Stimulated activated naive CD4-positive, alpha-beta T cell (primary cell): ENCODE measurements at places on chromosomes 1 and 21.

DNA sequence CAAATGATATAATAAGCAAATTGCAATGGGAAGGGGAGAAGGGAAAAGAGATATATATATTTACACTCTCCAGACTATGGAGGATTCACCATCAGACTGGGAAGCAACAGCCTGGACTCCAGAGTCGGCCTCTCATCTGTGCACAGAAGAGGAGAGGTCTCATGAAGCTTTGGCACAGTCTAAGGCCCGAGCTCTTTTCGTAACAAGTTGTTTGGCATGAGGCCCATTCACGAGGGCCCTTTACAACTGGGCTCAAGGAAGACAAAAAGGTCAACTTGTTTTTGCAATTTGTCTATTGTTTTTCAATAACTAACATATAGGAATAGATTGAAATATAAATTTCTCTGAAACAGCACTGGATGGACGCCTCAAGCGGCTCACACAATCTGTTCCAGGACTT, 66.7 kb upstream of the AJAP1 start:
- DNase-seq = no peak

- DNase-seq = no peak
Measured at GRCh38 chr1:204112876-204113730, 38.7 kb downstream of the ETNK2 start.

DNA sequence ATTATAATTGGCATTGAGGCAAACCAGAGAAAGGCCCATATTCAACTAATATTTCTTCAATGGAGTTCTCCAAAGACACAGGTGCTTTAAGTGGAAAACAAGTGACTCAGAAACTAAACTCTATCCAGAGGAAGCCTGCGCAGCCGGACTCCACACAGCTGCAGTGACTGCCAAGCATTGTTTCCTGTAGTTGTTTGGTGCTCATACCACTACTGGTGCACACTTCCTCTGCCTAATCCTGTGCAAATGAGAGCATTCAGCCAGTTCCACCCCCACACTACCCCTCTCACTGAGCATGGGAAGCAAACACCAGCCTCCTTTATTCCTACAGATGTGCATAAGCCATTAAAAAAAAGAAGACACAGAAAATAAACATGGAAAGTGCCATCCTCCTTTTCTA, 102.9 kb downstream of the VAV3 start:
- DNase-seq = no peak

GRCh38 chr1:221759436-221759835, 17.5 kb upstream of the DUSP10 start:
- no peak for DNase-seq

DNA sequence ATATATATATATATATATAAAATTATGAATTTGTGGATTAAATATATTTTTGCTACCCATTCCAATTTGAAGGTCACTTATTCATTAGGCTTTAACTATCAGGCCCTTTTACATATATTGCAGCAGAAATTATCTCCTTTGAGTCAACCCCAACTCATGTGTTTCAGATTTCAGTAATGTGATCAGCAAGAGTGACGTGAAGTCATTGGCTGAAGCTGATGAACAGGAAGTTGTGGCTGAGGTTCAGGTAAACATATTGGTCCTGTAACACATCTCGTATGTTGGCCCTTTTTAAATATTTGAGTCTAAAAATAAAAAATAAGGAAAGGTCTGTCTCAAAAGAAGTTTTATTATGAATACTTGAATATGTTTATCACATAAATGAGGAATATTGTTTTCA, 8.5 kb downstream of the VPS45 start:
- no peak for DNase-seq

DNA sequence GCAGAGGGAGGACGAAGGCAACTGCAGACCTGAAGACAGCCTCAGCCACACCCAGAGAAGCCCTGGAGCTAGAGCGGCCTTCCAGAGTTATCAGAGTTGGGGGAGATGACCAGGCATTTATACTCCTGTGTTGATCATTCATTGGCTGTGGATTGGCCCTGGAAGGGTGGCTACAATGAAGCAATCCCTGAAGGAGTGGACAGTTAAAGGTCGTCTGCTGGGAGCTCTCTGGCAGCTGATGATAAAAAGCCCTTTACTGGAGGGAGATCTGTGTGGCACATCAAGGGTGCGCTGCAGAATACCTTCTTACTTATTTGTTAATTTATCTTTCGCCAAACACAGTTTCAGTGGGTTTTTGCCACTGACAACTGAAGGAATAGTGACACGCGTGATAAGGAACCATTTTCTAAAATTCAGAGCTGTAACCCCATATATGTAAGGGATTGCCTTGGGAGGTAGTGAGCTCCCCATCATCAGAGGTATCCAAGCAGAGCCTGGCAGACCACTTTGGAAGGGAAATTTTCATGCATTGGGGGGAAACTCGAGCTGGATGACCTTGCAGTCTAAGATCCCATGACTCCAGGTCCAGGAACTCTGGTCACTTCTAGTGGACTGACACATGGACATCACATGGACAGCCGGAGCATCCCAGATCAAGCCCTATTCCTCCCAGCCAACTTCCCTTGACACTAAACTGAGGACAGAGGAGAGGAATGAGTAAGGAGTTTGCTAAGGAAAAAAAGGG, 126.4 kb upstream of the GADD45A start:
- no peak for DNase-seq

DNA sequence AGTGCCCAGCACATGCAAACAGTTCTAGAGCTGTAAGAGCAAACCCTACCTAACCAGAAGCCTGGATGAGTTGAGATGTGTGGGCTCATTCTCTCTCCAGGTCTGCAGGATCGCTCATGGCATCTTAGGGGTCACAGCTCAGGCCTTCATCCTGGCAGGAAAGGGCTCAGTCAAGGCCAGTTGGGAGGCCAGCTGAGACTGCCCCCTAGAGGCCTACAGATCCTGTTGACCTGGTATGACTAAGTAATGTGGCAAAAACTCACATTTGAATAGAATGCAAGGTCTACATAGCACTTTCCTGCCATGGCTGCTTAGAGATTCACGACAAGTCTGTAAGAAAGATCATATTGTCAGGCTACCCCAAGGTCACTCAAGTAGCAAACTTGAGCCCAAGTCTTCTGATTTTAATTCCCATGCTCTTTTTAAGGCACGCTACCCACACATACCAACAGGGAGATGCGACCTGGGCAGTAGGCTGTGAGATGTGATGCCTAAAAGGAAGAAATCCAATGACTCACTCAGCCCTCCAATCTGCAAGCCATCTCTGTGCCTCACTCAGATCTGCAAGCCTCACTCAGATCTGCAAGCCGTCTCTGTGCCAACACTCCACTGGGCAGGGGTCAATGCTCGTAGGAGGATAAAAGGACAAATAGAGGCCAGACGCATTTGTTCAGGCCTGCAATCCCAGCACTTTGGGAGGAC, 5.1 kb upstream of the CAPN8 start:
- DNase-seq = no peak

DNA sequence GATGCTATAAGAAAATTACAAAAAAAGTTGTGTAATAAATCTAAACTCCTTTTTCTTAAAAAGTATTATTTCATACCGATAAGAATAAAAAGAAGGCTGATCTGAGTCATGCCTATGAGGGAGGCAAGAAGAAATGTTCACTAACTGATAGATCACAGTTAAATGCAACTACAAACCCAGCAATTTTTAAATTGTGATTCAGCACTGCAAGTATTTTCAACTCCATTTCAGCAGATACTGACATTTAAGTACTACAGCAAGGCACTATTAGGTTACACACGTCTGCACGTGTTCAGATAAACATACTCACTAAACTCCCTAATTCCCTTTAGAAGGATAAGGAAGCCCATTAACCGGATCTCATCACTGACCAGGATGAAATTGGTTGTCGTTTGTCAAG, 213.3 kb upstream of the ZRANB2 start:
- no peak for DNase-seq

DNA sequence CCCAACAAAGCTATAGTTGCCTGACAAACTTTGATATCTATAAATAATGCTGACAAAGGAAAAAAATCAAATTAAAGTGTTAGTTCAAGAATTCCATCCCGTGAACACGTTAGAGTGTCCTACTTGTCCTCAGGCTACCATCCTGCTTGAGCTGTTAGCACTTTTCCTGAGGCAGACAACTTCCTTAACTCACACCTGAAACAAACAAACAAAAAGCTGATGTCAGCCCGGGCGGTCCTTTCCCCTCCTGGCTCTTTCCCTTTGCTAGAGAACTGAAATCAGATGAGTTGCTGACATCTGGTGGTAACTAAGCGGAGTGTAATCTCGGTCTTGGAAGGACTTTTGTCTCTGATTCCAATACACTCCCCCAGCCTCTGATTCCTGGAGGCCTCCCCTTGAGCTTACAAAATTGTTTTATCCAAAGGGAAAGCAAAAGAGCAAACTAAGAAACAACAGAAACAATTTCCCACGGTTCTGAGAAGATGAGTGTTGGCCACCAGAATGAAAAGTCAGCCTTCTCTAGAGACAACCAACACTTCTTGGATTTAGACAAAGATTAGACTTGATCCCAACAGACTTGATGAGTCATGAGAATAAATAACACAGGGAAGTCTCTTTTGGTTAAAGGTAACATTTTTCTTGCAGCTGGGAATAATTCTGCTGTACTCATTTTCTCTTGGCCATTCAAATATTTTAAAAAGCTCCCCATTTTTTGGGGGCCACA, 135.4 kb downstream of the PROX1 start:
- peak; percentile 26 for DNase-seq

- no peak for DNase-seq
Measured at GRCh38 chr1:168291222-168291837, 10.7 kb downstream of the TBX19 start.

- DNase-seq = no peak
Measured at GRCh38 chr1:21509351-21510112, at the start of gene ALPL. TSS of gene ALPL (plus strand) at chr1:21509423. CDS start at chr1:21554082, 44,659 bp downstream.

DNA sequence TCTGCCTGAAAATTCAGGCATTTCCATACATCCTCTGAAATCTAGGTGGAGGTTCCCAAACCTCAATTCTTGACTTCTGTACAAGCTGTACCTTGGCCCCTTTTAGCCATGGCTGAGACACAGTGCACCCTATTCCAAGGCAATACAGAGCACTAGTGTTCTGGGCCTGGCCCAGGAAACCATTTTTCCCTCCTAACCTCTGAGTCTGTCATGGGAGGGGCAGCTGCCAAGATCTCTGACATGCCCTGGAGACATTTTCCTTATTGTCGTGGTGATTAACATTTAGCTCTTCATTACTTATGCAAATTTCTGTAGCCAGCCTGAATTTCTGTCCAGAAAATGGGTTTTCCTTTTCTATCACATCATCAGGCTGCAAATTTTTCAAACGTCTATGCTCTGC, 248.0 kb upstream of the RGS18 start:
- no peak for DNase-seq

DNA sequence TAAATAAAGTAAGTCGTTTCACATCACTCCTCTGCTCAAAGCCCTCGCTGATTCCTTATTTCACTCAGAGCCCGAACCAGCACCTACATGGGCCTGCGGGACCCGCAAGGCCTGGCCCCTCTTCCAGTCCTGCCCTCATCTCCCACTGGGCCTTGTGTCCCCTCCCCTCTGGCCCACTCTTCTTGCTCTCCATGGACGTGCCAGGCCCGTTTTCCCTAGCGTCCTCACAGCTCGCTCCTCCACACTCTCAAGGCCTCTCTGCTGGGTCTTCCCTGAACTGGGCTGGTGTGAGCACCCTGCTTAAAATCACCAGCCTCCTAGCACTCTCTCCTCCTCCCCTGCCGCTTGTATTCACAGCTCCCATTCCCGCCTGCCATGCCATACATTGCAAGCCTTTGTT, 237.9 kb downstream of the FOXD2 start:
- no peak for DNase-seq

GRCh38 chr1:179014123-179014522, 11.6 kb upstream of the FAM20B start:
- DNase-seq = no peak

DNA sequence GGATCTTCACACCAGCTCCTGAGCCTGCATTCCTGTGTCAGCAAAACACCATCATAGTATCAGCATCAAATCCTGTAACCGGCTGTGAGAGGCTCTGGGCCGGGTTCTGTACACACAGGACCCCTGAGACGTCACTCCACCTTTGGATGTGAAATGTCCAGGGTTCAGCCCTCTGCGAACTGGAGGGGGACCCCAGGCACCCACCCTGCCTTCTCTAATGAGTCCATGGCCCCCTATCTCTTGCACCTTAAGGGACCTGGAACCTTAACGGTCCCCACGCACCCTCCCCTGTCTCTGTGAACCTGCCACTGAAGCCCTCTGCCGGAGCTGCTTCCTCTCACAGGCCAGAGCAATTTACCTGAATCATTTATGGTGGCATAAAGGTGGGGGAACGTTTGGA, 257.8 kb downstream of the NPHP4 start:
- DNase-seq = no peak
